ENCODE measurements at places on chromosomes 1 and 21. TPM values are rescaled to one million over a fixed set of nuclear protein-coding genes. Genes with fewer than 3 reads are reported as not detected.

The UTS2 gene
- total RNA-seq: not detected

The CYP4Z1 gene
- not detected for total RNA-seq

DNA sequence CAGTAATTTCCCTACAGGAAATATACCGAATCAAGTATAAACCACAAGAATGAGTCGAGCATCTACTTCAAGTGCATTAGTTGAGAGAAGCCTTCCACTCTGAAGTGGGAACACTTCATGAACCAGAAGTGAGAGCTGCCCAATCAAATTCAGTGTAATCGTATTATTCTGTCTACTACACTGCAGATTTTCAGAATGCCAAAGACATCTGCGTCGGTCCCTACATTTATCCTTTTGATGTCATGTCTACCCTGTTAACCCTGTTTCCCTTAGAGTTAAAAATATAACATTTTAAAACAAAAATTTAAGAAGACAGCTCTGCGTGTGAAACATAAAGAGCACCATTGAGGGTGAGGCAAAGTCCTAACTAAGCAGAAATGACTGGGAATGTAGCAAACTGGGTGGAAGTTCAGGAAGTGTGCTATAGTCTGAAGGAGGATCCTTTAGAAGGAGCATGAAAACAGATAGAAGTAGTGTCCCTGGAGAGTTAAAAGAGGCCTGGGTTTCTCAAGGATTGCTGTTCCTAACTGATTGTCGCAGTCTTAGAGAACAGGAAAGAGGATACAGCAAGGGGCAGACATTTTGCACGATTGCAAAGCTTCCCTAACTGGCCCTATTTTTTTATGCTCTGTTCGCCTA, 291.2 kb downstream of the PTPRC start:
- DNase-seq: peak; percentile 74

- DNase-seq: no peak
Observed at GRCh38 chr1:158527190-158527815, 26.9 kb downstream of the OR6Y1 start.

DNA sequence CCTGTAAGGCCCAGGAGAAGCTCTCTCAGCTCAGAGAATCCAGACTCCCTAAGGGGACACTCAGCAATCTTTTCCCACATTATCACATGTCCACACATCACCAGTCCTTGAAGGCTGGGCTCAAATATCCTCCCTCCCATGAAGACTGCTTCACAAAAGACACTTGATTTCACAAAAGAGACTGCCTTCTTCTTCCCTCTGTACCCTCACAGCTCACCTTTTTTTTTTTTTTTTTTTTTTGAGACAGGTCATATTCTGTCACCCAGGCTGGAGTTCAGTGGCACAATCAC, 1.5 kb downstream of the CD58 start:
- no peak for DNase-seq

- DNase-seq: no peak
Observed at GRCh38 chr1:110138956-110139355, 11.3 kb upstream of the SLC6A17 start.

- DNase-seq: peak; percentile 86
Observed at GRCh38 chr1:2801535-2802291, at the start of gene TTC34. Gene TTC34 (minus strand): TSS chr1:2801693. CDS start chr1:2800827, 866 bp downstream.

GRCh38 chr1:220924331-220924970, 45.2 kb downstream of the HLX start:
- DNase-seq: no peak

DNA sequence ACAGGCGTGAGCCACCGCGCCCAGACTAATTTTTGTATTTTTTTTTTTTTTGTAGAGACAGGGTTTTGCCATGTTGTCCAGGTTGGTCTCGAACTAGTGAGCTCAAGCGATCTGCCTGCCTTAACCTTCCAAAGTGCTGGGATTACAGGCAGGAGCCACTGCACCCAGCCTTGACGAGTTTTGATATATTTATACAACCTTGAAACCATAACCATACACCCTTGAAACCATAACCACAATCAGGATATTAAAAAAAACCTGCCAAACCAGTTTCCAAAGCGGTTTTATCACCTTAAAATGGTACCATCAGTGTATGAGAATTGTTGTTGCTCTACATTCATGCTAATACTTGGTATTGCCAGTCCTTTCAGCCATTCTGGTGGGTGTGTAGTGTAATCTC, 3.7 kb upstream of the PHACTR4 start:
- no peak for DNase-seq

GRCh38 chr1:228838717-228839500, 103.6 kb downstream of the RHOU start:
- DNase-seq: no peak

Data from activated CD4-positive, alpha-beta T cell treated with anti-CD3 and anti-CD28 coated beads, Interleukin-2, amount 10 ng/mL, durations not matched to agents 24 days and 14 days (primary cell).